ENCODE measurements at places on chromosomes 11 and 22.
A peak's percentile ranks its signal among the peaks of the same experiment; 100 is the strongest.

- H3K36me3 ChIP-seq = no peaks in the 10 kb centered on the region
- H3K27me3 ChIP-seq = no peaks in the 10 kb centered on the region
- DNase-seq = no peak
- H3K4me3 ChIP-seq = no peak overlapping the region
Measured at GRCh38 chr22:23376256-23376655, 195.9 kb downstream of the BCR start.

DNA sequence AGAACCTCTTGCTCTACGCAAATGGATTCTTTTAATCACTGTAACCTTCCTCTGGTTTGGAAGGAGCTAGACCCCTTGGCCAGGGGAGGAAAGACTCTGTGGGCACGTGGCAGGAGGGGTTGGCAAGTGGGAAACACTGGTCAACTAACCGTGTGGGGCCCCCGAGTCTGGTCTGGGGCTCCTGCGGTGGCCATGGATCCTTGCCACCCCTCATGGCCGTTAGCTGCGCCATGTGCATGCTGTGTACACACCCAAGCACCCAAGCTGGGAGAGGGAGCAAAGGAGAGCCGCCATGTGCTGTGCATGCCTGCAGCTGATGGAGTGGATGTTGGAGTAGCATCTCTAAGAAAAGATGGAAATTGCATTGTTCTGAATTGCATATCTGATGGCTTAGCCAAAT is 730.6 kb downstream of the FAM181B start:
- no peak overlapping the region for H3K4me3 ChIP-seq
- no peaks in the 10 kb centered on the region for H3K27me3 ChIP-seq
- H3K36me3 ChIP-seq = no peaks in the 10 kb centered on the region
- no peak overlapping the region for H3K27ac ChIP-seq
- H3K4me1 ChIP-seq = no peaks in the 10 kb centered on the region

- H3K4me1 ChIP-seq = peaks cover 17% of the 10 kb centered on the region
- no peaks in the 10 kb centered on the region for H3K36me3 ChIP-seq
- H3K4me3 ChIP-seq = no peak overlapping the region
- H3K27ac ChIP-seq = no peak overlapping the region
Measured at GRCh38 chr22:31127181-31127772, 4.5 kb downstream of the INPP5J start.

GRCh38 chr22:27344546-27344945 is 457.0 kb downstream of the MN1 start:
- no peaks in the 10 kb centered on the region for H3K27me3 ChIP-seq
- H3K4me3 ChIP-seq = no peak overlapping the region
- H3K4me1 ChIP-seq = no peaks in the 10 kb centered on the region
- H3K27ac ChIP-seq = no peak overlapping the region
- DNase-seq = no peak

DNA sequence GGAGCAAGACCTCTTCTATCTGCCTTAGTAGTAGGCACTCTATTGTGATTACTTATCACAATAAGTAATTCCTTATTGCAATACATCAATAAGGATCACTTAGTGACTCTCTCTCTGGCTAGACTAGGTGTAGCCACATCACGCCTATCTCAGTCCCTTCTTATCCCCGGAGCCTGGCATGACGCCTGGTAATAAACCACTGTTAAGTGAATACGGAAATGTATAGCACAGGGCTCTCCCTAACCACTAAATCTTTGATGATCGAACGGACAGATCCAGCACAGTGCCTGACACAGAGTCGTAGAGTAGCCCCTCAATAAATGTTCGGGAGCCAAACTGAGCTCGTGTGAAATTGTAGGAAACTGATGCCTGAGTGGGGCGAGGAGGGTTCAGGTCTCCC is 143.3 kb downstream of the FBXO7 start:
- H3K27me3 ChIP-seq = no peaks in the 10 kb centered on the region
- H3K4me3 ChIP-seq = no peak overlapping the region
- no peaks in the 10 kb centered on the region for H3K36me3 ChIP-seq
- H3K27ac ChIP-seq = no peak overlapping the region

DNA sequence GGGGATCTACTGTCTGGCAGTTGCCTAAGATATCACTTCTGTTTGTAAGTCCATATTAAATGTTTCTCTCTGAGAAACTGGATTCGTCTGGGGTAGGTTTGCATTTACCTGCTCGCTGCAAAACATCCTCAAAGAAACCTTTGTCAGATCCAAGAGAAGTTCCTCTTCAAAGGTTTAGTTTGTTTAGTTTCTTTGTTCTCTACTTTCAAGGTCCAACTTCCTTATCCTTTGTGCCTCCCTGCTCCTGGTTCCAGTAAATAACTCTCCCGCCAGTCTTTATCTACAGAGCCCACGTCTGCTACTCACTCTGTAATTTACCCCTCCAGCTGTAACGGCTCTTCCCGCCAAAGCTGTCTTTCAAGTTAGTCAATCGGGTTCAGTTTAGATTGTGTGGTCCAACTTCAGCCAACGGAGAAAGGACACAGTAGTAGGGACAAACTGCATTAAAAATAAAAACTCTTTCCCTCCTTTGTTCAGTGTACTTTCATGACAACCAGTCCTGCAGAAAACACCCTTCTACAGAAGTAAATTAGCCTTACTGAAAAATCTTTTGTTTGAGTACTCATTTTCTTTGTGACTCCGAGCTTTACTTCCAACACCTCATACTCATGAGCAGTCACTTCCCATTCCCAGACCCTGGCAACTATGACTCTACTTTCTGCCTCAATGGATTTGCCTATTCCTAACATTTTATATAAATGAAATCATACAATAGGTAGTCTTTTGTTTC is 41.0 kb downstream of the TMPRSS5 start:
- H3K4me3 ChIP-seq = no peak overlapping the region
- H3K27ac ChIP-seq = peak overlapping the region; percentile 69
- no peaks in the 10 kb centered on the region for H3K27me3 ChIP-seq
- no peak for DNase-seq

- no peaks in the 10 kb centered on the region for H3K4me1 ChIP-seq
- no peak overlapping the region for H3K4me3 ChIP-seq
- no peaks in the 10 kb centered on the region for H3K27me3 ChIP-seq
- DNase-seq = peak; percentile 67
- H3K36me3 ChIP-seq = no peaks in the 10 kb centered on the region
Measured at GRCh38 chr11:492427-493226, 14.4 kb downstream of the RNH1 start.

DNA sequence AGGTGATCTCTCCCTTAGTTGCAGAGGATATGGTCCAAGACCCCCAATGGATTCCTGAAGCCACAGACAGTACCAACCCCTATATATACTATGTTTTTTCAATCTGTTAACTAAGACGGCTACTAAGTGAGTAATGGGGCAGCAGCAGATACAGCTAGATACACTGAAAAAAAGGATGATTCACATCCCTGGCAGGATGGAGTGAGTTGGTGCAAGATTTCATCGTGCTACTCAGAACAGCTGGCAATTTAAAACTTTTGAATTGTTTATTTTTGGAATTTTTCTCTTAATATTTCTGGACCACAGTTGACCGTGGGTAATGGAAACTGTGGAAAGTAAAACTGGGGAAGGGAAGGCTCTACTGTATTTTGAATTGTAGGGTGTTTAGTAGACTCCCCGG is 17.0 kb upstream of the TMEM218 start:
- H3K4me1 ChIP-seq = no peaks in the 10 kb centered on the region
- DNase-seq = no peak
- H3K36me3 ChIP-seq = no peaks in the 10 kb centered on the region
- no peaks in the 10 kb centered on the region for H3K27me3 ChIP-seq
- no peak overlapping the region for H3K4me3 ChIP-seq

GRCh38 chr22:28466399-28466798 is 213.2 kb downstream of the TTC28 start:
- no peak overlapping the region for H3K27ac ChIP-seq
- peaks cover 15% of the 10 kb centered on the region for H3K4me1 ChIP-seq
- no peak for DNase-seq

GRCh38 chr11:71371674-71372069 is 76.5 kb downstream of the DHCR7 start:
- H3K4me3 ChIP-seq = no peak overlapping the region
- H3K27me3 ChIP-seq = no peaks in the 10 kb centered on the region
- no peak for DNase-seq
- no peaks in the 10 kb centered on the region for H3K36me3 ChIP-seq

DNA sequence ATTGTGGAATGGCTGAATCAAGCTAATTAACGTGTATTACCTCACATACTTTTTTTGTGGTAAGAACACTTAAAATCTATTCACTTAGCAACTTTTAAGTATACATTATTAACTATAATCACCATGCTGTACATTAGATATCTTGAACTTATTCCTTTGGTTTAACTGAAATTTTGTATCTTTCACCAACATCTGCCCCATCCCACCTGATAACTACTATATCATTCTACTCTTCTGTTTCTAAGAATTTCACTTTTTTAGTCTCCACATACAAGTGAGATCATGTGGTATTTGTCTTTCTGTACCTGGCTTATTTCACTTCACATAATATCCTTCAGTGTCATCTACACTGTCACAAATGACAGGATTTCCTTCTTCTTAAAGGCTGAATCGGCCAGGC is 17.1 kb upstream of the VWA5A start:
- H3K36me3 ChIP-seq = no peaks in the 10 kb centered on the region
- H3K4me1 ChIP-seq = no peaks in the 10 kb centered on the region
- no peak for DNase-seq
- H3K27me3 ChIP-seq = no peaks in the 10 kb centered on the region

GRCh38 chr22:20550851-20551744 is 43.7 kb downstream of the MED15 start:
- no peaks in the 10 kb centered on the region for H3K27me3 ChIP-seq
- H3K27ac ChIP-seq = peak overlapping the region; percentile 75
- no peaks in the 10 kb centered on the region for H3K36me3 ChIP-seq
- no peak for DNase-seq

DNA sequence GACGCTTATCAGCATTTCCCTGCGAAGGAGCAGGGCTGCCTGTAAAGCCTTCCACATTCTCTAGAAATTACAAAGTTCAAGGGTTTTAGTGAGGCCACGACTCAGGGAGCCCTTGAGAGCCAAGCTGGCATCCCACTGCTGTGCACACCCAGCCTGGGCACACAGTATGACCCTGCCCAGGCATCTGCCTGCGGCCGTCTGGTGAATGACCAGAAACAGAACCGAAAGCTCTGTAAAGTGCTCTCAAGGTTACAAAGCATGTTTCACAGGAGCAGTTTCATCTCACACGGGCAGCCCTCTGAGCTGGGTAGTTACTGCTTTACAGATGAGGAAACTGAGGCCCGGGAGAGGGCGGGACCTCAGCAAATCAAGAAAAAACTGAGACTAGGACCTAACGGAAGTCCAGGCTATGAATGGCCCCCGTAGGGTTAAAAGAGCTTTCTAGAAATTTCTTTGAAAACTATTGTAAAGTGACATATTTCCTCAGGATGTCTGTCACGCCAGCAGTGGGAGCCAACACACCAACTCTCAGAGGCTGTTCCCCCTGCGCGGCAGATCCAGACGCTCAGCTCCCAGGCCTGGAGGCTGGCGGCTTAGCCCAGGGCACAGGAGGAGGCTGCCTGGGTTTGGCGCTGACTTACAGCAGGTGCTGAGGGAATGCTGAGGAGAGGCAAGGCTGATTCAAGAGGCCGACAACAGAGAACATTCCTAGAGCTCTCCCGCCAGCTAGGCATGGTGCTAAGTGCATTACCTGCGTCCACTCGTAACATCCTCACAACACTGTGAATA is 7.7 kb upstream of the TCF20 start:
- DNase-seq = no peak
- H3K36me3 ChIP-seq = no peaks in the 10 kb centered on the region
- H3K4me1 ChIP-seq = no peaks in the 10 kb centered on the region

DNA sequence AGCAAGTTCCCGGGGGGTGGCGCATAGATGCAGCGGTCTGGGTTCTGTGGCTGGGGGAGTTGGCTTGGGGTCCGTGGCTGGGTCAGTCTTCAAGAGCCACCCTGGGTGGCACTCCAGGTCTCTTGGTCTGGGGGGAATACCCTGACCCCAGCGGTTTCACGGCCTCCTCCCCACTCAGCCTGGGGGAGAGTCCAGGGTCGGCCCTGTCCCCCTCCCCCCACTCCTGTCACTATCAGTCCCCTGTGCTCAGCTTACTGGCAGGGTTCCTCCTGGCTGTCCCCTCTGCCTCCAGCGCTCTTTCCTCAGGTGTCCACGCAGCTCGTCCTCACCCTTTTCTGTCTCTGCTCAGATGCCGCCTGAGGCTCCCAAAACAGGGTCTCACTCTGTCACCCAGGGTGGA is 68.5 kb upstream of the PARVG start:
- no peak for DNase-seq
- no peaks in the 10 kb centered on the region for H3K36me3 ChIP-seq

DNA sequence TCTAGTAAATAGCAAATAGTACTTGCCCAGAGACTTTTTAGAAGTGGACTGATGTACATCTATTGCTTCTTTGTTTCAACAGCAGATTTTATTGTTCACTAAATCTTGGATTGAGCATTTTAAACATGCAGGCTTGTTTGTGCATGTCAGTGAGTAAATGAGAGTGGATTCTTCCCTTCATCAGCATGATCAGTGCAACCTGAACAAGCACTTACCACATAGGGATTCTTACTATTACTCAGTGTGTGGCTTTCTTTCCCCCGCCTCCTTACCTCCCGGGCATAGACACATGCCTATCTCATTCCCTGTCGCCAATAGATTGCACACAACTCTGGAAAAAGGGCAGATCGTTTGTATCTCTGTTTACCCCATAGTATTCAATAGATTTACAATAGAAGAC is 197.5 kb downstream of the C11orf87 start:
- H3K27ac ChIP-seq = no peak overlapping the region
- no peaks in the 10 kb centered on the region for H3K36me3 ChIP-seq
- DNase-seq = no peak
- H3K4me1 ChIP-seq = no peaks in the 10 kb centered on the region
- H3K27me3 ChIP-seq = no peaks in the 10 kb centered on the region
- H3K4me3 ChIP-seq = no peak overlapping the region

DNA sequence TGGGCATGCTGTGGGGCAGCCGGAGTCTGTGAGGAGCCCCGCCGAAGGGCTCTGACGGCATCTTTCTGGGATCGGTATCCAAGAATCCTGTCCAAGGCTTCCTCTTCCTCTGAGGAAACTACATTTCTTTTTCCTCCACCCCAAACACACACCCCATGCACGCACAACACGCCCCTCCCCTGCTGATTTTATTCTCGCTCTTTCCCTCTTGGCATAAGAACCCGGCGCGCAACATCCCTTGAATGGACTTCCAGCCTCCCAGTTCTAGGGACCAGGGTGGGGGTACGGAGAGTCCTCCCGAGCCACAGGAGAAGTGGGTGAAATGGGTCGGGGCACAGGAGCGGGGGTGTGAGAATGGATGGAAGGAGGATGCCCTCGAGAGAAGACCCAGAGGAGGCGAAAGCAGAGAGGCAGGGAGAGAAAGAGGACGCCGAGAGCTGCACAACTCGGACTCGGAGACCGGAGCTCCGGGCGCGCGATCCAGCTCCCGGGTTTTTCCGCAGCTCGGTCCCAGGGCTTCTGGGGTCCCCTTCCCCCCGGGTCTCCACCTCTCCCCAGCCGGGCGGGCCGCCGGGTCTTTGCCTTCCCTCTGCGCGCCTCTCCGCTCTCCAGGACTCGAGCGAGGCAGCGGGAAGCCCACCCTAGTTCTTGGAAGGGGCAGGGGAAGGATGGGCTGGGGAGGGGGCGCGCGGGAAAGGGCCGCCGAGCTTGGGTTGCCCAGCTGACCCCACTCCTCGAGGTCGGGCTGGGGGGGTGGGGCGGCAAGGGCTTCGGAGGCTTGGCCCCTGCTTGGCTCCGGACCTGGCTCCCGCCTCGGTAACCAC is 1.5 kb upstream of the LARGE1 start:
- H3K36me3 ChIP-seq = no peaks in the 10 kb centered on the region
- no peaks in the 10 kb centered on the region for H3K27me3 ChIP-seq
- peaks cover 10% of the 10 kb centered on the region for H3K4me1 ChIP-seq
- peak overlapping the region; percentile 63 for H3K4me3 ChIP-seq
- H3K27ac ChIP-seq = no peak overlapping the region
- DNase-seq = peak; percentile 85

- no peaks in the 10 kb centered on the region for H3K27me3 ChIP-seq
- no peak for DNase-seq
Measured at GRCh38 chr11:73342633-73343032, 33.6 kb upstream of the RELT start.

- DNase-seq = no peak
- H3K27me3 ChIP-seq = peaks cover 12% of the 10 kb centered on the region
- H3K36me3 ChIP-seq = no peaks in the 10 kb centered on the region
Measured at GRCh38 chr22:49678137-49678841, 149.4 kb downstream of the BRD1 start.

Measured in pancreas (tissue), 10 donors.